T1000 (cell line): ENCODE measurements at places on chromosomes 16 and 17.

DNA sequence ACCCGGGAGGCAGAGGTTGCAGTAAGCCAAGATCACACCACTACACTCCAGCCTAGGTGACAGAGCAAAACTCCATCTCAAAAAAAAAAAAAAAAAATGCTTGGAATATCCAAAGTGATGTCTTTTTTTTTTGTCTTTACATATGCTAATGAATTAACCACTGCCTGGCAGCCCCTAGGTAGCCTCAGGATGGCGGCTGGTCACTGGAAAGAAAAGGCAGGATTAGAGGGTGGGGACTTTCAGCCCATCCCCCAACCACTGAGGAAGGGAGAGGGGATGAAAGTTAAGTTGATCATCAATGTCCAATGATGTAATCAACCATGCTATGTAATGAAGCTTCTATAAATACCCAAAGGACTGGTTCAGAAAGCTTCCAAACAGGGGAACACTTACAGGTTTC is 26.8 kb downstream of the RNF157 start:
- no peak for DNase-seq

DNA sequence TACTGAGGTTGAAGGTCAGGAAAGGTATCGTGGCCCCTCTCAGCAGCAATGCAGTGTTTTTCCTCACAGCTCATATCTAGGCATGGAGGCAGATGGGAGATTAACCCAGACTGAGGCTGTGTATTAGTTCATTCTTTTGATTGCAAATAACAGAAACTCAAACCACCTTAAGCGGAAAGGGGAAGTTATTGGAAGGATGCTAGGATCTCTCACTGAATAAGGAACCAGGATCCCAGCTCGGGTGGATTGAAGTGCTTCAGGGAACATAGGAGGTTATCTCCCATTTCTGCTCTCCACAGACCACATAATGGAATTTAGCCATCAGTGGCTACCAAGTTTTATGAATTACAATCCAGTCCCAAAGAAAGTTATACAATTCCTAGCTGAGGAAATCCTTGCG is 8.2 kb downstream of the ZNF689 start:
- DNase-seq, result no peak

DNA sequence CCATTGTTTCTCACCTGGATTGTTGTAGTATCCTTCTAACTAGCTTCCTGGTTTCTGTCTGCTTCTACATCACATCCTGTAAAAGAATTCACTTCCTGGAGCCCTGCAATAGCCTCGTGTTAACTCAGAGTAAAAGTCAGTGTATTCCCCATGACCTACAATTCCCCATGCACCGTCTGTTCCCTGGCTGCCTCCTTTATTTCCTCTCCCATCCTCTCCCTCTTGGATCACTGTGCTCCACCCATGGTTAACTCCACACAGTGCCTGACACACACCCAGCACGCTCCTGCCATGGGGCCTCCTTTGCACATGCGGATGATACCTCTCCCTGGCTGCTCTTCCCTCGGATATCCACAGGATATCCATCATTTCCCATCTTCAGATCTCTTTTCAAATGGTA is 301.4 kb upstream of the IRX3 start:
- DNase-seq, result no peak

- no peak for DNase-seq
Observed at GRCh38 chr16:35398180-35398579, 1938.8 kb downstream of the TP53TG3F start.

- no peak for DNase-seq
Observed at GRCh38 chr17:4607773-4608187, 23.5 kb downstream of the SMTNL2 start.
